ENCODE measurements at places on chromosomes 1 and 21.
A peak's percentile ranks its signal among the peaks of the same experiment; 100 is the strongest.

GRCh38 chr1:177800400-177801088, 169.3 kb downstream of the SEC16B start:
- DNase-seq = no peak

DNA sequence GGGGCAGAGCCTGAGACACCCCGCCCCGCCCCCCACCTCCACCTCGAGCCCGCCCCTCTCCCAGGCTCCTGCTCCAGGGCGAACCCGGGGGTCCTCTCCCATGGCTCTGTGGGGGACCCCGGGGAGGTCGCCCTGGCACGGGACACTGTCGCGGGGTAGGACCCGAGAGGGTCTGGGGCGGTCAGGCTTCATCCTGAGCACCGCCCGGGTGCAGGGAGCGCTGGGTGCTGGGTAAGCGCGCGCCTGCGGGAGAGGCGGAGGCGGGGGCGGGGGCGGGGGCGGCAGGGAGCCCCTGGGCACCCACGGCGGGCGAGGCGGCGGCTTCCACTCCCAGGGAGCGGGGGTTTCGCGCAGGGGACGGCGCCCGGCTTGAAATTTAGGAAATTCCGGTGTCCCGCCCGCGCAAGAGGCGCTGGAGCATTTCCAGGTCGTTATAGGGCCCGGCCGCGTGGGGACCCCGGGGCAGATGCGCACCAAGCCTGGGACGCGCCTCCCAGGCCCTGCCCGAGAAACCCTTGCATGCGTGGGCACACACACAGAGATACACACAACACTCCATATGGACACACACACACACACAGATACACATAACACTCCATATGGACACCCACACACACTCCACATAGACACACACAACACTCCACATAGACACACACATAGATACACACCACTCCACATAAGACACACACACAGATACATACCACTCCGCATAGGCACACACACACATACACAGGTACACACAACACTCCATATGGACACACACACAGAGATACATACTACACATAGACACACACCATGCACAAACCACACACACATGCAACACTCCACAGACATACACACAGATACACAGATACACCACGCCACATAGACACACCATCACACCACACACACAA, 48.7 kb upstream of the SLC19A1 start:
- peak; percentile 71 for DNase-seq

- DNase-seq = no peak
These were observed 20.1 kb downstream of the PPP2R5A start for GRCh38 chr1:212305342-212305741.

- DNase-seq = no peak
These were observed 8.2 kb upstream of the TRIM63 start for GRCh38 chr1:26075421-26076144.

- no peak for DNase-seq
These were observed 317.6 kb upstream of the PROX1 start for GRCh38 chr1:213669964-213670691.

DNA sequence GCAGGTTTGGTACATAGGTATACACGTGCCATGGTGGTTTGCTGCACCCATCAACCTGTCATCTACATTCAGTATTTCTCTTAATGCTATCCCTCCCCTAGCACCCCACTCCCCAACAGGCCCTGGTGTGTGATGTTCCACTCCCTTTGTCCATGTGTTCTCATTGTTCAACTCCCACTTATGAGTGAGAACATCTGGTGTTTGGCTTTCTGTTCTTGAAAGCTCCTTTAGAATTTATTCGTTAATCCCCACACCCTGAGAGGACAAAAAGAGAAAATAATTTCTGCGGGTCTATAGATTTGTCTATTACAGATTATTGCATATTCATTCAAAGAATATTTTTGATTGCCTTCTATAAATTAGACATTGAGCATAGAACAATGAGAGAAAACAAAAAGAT, 455.5 kb downstream of the PLPP3 start:
- no peak for DNase-seq

GRCh38 chr1:230356869-230357794, 69.0 kb downstream of the PGBD5 start:
- no peak for DNase-seq

- no peak for DNase-seq
These were observed 244.7 kb upstream of the IRF2BP2 start for GRCh38 chr1:234854645-234855039.

DNA sequence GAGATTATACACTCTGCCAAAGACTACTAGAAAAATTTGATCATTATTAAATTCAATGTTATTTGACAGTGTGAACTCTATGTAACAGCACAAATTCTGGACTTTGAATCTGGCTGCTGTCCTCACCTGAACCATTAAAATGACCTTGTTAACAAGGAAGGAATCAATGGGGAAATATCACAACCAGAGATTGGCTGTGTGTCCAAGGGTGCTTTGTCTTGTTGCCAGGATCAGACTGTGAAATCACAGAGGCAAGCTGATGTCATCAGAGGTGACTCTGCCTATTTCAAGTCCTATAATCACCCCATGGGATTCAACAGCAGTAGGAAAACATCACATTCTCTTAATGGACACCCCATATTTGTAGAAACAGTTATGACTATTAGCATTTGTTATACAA, 46.8 kb downstream of the ADAMTS5 start:
- no peak for DNase-seq

- no peak for DNase-seq
These were observed 39.8 kb upstream of the HNRNPU start for GRCh38 chr1:244904119-244904518.

Data from activated naive CD8-positive, alpha-beta T cell treated with anti-CD3 and anti-CD28 coated beads for 36 hours (primary cell).